Effector CD8-positive, alpha-beta T cell (primary cell): ENCODE measurements at places on chromosomes 16 and 17.

- no peak for DNase-seq
These were observed 2.1 kb upstream of the GPS2 start for GRCh38 chr17:7317161-7317803.

GRCh38 chr17:16916557-16916920 is 55.4 kb downstream of the TNFRSF13B start:
- DNase-seq, result no peak

DNA sequence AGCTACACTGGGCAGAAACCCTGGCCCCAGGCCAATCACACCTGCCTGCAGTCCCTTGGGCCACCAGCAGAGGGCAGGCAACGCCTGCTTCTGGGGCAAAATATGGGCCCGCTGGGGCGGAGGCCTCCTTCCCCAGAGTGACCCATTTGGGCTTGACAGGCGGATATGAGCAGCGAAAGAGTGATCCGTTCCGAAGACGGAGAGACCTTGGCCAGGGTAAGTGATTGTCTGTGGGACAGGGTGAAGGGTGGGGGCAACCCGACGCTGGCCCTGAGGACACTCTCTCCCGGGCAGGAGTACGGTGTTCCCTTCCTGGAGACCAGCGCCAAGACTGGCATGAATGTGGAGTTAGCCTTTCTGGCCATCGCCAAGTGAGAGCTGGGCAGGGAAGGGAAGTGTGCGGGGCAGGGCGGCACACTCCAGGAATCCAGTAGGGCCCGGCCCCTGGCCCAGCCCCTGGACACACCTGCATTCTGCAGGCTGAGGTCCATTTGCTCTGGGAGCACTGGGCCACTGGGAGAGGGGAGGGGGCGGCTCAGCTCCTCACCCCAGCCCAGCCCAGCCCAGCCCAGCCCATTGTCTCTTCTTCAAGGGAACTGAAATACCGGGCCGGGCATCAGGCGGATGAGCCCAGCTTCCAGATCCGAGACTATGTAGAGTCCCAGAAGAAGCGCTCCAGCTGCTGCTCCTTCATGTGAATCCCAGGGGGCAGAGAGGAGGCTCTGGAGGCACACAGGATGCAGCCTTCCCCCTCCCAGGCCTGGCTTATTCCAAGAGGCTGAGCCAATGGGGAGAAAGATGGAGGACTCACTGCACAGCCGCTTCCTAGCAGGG is 3.5 kb upstream of the NHERF1 start:
- peak; percentile 83 for DNase-seq

DNA sequence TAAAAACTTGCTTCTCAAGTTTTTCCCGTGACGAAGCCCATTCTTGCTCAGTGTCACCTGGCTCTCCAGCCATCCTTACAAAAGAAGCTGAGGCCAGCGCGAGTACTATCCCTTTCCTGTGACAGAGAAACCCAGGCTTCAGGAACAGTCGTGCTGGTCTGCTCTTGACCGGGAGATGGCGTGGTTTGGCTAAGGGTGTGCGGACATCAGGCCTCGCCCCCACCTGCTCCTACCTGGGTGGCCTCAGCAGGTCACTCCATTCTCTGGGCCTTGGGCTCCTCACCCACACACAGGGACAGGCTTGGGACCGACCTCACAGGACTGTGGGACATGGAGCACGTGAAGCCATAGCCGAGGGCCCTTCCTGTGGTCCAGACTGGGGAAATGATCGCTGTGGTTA is 75.2 kb upstream of the CIBAR2 start:
- no peak for DNase-seq

DNA sequence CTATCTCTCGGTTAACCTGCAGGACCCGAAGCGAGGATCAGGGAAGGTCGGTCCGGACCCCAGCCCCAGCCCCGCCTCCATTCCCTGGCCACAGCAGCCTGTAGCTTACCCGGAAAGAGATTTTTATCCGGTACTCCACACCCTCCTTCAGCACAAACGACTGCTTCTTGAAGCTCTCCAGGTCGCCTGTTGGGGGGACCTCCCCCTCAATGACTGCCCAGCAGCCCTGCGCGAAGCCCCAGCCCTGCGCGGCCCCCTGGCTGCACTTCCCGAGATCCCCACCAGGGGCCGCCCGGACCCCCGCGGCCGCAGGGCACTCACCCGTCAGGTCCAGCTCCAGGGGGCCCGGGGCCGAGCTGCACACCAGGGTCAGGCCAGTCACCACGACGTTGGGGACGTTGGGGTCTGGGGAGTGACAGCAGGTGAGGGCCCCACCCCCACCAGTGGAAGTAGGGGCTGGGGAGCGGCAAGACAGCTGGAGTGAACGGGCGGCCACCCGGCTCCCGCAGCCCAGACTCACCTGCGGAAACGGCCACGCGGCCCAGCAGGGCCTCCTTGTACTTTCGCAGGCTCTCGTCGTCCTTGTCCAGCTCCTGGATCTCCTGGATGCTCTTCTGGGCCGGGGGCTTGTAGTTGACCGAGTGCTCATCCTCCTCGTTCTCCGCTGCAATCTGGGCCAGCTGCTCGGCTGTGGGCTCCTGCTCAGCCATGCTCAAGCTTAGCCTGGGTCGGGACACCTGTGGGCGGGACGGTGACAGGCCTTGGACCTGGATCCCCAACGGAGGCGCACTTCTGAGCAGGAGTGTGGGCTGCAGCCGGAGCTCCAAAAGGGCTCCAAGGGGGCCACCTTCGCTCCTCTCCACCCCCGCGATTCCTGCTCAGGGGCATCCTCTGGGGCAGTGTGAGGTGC is 1.7 kb downstream of the ARHGDIA start:
- DNase-seq, result no peak

DNA sequence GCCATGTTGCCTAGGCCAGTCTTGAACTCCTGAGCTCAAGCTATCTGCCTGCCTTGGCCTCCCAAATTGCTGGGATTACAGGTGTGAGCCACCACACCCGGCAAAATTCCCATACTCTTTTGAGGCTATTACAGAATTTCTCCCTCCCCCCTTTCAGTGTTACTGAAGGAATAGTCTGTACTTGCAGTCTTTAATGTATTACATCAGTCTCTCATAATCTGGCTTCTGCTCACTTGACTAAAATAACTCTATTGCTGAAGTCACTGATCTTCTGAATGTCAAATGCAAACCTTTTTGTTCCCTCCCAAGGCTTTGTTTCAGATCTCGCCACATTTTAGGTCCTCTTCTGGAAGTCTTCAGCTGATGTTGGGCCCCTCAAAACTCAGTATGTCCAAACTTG is 51.8 kb downstream of the TNRC6A start:
- DNase-seq, result no peak

DNA sequence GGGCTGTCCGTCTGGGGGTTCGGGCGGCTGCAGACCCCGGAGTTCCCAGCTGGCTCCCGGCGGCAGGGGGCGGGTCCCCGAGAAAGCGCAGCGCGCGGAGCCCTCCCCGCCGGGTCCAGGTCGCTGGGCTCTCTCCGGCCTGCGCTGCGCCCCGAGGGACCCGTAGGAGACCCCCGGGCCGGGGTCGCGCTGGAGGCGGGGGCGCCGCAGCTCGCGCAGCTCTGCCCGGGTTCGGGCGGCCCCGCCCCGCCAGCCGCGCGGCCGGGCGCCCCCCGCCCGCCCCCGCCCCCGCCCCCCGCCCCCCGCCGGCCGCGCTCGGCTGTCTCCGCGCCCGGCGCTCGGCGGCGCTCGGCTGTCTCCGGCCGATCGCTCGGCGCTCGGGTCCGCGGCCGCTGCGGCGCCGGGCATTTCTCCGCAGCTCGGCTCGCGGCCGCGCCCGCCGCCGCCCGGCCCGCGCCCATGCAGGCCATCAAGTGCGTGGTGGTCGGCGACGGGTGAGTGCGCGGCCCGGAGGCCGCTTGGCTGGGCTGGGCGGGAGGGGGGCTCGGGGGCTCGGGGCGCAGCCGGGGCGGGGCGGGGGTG is at the start of gene RAC3:
TSS of gene RAC3 (plus strand) at position 376 of the 582 bp plus-strand sequence. CDS start at position 460, 84 bp downstream.
- no peak for DNase-seq
